Stimulated activated memory B cell treated with anti-CD40 and anti-IgM and Interleukin-4, amounts not matched to agents 10 μg/mL and 1 μg/mL and 100 μg/mL, for 72 hours (primary cell): ENCODE measurements at places on chromosomes 6 and 20.

- no peak for ATAC-seq
Measured at GRCh38 chr6:167506443-167507301, 181.8 kb downstream of the TTLL2 start.

DNA sequence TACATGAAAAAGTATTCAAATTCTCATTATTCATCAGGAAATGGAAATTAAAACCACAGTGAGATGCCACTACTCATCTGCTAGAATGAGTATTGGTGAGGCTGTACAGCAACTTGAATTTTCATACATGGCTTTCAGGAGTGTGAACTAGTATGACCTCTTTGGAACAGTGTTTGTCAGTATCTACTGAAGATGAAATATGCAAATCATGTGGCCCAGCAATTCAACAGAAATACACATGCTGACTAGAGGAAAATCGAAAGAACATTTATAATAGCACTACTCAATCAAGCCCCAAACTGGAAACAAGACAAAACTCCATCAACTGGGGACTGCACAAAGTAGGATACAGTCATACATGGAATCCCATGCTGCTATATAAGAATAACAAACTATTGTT lies 102.2 kb downstream of the DCDC2 start:
- peak; percentile 59 for ATAC-seq

- ATAC-seq, result no peak
Measured at GRCh38 chr6:108610957-108611586, 50.4 kb downstream of the FOXO3 start.

DNA sequence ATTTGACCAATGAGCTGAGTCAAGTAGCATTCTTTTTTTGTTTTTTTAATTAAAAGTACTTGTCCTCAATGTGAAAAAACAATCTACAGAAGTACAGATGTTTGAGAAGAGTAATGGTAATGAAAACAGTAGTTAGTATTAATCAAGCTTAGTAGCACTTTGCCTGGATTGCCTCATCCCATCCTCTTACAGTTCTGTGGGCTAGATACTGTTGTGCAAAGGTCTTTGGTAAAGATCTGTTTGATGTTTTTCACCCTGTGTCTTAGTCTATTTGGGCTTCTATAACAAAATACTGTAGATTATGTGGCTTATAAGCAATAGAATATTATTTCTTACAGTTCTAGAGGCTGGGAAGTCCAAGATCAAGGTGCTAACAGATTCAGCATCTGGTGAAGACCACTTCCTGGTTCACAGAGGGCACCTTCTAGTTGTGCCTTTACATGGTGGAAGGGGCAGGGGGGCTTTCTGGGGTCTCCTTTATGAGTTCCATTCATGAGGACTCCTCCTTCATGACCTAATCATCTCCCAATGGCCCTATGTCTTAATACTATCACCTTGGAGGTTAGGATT lies 84.3 kb downstream of the SHLD1 start:
- ATAC-seq, result no peak

DNA sequence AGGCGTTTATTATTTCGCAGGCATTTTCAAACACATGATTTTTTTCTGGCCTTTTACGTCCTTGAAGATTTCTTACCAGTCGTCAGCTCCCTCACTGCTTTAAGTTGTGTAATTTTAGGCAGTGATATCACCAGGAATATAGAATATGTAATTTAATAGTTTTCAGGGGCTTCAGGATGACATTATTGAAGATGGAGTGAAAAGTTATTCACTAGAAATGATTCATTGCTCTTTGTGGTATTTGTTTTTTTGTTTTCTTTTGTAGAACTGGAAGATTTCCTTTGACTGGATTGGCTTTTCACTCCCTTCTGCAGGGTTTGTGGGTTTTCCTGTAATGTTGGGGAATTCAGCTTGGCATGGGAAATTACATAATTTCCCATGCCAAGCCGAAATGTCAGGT lies 2.0 kb downstream of the LRRC1 start:
- ATAC-seq, result no peak

- no peak for ATAC-seq
Measured at GRCh38 chr6:149130508-149130907, 187.0 kb upstream of the TAB2 start.

DNA sequence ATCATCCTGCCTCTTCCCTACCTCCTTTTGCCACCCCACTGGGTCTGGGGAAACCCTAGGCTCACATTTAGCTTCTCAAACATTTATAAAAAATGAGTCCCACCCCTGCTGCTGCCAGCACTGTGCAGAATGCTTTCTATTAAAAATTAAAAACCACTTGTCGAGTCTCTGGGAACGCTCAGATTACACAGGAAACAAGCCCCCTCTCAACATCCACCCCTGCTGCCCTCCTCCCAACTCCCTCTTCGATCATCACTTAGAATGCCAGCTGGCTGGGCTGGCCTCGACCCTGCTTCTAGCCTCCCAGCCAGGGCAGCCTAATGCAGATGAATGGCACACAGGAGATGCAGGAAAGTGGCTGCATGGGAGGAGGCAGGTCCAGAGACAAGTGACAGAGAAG lies 75.8 kb downstream of the CDH22 start:
- no peak for ATAC-seq

GRCh38 chr6:53411451-53411850 lies 62.7 kb upstream of the ELOVL5 start:
- no peak for ATAC-seq

GRCh38 chr6:104526376-104526775 lies 333.3 kb downstream of the HACE1 start:
- ATAC-seq, result no peak

GRCh38 chr6:159941286-159942113 lies 27.4 kb upstream of the IGF2R start:
- ATAC-seq, result peak; percentile 87

DNA sequence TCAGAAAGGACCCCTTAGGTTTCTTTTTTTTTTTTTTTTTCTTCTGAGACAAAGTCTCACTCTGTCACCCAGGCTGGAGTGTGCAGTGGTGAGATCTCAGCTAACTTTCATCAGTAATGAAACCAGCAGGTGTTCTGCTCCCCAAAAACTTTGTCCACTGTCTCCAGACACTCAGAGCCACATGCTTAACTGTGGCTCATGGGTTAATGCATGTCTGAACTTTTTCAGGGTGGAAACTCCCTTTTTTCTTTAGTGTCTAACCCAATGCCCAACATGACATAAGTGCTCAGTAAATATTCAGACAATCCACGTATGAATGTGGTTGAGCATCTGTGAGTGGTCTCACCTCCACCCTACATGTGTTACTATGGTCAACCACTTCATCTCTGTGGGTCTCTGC lies 45.4 kb downstream of the MYB start:
- ATAC-seq, result no peak

DNA sequence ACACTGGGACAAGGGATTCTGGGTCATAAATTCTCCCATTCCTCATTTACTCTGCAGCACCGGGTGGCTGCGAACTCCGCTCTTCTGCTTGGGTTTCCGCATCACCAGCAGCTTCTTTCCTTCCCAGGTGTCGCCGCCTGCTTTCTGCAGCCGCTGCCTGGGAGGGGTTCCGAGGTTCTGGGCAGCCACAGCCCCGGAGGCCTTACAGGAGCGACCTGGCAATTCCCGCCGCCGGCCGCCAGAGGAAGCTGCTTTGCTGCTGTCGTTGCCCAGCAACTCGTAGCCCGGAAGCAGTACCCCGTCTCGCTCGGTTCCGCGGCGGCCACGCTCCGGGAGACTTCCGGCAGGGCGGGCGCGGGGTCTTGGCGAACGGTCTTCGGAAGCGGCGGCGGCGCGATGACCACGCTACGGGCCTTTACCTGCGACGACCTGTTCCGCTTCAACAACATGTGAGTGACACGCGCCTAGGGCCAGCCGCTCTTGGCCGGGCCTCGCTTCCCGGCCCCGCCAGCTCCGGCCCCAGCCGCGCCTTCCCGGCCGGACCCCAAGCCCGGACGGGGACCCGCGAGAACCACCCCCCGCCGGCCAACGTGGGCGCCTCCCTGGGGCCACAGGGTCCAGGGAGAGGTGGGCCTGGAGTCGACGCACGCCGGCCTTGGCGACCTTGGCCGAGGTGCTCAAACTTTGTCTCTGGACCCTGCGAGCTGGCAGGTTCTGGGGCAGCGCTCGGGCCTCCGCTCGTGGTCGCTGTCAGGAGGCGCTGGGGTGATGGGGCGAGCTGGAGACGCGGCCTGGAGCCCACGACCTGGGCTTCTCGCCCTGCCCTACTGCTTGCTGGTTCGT lies at the start of gene NAA20:
NAA20 (plus strand) TSS at position 362 of the 843 bp plus-strand sequence; CDS start at position 397, 35 bp downstream.
- ATAC-seq, result peak; percentile 98

DNA sequence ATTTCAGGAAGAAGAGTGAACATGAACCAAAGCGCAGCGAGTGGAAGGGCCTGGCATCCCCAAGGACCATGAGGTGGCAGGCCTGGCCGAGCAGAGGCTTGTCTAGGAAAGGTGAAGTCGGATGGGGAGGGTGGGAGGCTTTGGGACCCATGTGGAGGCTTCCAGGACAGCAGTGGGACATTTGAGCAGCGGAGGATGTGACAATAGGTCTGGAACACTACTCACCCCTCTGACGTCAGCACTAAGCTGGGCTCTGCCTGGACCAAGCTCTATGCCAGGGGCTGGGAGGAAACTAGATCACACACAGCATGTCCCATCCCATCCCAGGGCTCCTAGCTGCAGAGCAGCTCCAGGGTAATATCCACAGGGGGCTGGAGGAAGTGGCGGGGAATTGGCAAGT lies 175.3 kb upstream of the RIN2 start:
- ATAC-seq, result no peak

DNA sequence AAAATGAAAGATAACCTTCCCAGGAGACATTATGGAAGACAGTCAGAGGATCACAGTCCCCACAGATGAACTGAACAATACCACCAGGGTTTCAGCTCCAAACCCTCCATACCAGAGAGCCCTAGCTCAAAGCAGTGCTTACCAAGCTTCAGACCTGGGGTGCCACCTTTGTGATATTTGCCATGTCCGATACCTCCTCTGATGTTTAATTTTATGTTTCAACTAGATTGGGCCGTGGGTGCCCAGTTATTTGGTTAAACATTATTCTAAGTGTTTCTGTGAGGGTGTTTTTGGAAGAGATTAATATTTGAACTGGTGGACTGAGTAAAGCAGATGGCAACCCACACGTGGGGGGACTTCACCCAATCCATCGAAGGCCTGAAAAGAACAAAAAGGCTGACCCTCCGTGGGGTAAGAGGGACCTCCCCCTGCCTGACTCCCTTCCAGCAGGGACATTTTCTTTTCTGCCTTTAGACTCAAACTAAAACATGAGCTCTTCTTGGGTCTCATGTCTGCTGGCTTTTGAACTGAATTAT lies 11.8 kb downstream of the SCML4 start:
- ATAC-seq, result peak; percentile 21

DNA sequence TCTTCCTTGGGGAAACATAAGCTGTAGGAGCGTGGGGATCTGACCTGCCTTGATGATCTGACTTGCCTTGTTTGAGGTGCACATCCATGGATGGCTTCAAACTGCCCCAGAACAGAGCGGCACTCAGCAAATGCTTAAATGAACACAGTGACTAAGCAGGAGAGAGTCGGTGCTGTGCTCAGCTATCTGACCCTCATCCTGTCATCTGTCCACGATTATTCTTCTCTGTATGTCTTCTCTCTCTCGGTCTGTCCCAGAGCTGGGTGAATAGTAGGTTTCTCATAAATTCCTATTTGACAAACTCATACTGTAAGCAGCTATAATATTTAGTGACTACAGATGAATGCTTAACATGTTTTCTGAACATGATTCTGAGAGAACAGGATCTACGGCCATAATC lies 37.3 kb downstream of the TRAM2 start:
- ATAC-seq, result no peak

DNA sequence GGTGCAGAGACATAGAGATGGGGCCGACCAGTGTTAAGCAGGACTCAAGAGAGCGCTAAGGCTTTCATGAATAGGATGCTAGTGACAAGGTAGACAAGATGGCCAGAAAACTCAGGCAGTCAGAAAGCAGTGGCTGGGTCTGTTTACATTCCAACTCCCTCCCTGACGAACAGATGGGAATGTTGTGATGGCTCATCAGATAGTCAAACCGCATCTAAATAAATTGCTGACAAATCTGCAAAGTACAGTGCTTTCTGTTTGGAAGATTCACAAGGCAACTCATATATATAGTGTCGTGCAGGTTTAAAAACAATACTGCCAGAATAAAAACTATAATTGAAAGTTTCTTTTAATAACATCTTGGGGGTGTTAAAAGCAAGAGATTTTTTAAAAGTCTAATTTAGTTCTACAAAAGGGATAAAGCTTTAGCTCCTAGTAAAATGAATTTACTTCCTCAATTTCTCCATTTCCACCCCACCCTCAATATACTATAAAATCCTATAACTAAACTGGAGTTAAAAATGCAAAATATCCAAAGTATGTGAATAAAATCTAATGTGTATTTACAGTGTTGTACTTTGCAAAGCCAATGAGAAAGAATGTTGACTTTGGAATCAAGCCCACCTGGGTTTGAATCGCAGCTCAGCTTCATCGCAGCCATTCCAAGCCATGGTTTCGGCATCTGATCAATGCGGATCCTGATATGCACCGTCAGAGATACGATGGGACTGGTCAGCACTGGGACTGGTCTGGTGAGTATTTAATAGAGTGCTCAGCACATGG lies 247.3 kb upstream of the PDE10A start:
- ATAC-seq, result no peak

DNA sequence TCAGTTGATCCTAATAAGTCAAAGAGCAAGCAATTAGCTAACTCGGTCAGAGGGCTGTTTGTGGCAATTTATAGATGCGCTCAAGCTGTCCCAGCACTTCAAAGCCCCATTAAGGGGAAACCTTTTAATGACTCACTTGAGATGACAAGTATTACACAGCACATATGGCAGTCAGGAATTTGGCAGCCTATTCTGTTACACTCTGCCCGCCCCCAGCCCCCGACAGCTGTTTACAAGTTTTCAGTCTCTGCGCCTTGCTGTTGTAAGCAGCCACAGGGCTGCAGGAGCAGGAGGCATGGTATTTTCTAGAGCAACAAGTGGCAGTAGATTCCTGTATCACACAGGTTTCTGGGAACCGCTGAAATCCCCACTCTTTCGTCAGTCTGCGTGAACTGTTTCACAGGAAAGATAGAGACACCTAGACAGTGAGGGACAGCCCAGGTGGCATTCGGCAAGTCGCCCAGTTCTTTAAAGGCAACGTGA lies 263.0 kb downstream of the FOXC1 start:
- no peak for ATAC-seq

DNA sequence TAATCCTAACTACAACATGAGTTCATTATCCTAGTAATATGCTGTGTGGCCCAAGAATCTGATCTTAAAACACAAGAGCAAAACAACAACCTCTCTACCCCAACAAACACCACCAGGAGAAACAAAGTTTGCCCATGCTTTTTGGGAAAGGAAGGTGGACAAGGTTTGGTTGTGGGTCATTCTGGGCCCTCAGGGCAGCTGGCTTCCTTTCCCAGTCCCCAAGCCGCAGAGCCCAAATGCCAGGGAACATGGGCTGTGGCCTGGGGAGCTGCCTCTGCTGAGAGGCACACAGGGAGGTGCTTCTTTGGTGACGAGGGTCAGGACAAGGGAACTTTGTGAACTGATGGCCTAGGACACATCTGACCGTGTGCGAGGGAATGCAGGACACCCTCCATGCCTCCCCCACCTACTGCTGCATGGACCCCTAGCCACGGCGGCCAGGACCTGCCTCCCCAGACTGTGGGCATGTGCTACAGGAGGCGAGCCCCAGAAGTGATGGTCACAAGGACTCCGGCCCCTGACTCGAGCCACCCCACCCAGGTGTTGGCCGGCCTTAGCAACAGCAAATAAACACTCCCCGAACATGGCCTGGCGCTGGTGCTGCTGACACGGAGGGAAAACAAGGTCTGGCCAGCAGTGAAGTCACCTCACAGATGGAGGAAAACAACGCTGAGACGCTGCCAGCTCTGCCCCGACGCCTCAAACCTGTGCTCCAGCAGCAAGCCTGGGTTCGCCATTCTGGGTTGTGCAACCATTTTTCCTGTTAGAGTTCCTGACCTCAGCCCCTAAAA lies 55.6 kb downstream of the RRBP1 start:
- ATAC-seq, result no peak

- ATAC-seq, result no peak
Measured at GRCh38 chr6:14451594-14452374, 334.2 kb downstream of the CD83 start.
